LoVo (cell line): ENCODE measurements at places on chromosomes 6 and 20.

DNA sequence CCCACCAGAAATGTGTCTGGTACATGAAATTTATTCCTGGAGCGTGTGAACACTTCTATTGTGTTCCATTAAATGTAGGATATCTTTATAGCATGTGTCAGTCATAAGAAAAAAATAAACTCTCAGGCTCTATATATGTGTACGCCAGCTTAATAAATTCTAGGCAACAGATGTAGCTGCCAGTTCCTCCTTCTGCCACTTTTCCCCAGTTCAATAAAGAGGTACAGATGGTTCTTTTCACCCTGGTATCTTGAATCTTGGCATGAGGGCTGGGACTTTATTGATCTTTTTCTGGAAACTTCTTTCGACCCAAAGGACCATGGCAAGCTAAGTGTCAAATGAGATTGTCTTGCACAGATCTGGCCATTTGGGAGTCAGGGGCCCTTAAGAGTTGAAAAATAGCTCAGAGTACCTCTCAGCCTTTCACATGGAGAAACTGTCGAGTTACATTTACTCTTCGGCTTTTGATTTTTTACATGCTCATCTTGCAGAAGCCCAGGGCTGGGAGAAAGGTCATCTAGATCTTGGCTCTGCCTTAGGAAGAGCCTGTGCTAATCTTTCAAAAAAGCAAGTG lies 240.9 kb downstream of the DOK5 start:
- DNase-seq: no peak

- no peak for DNase-seq
These were observed 179.8 kb downstream of the HAO1 start for GRCh38 chr20:7760247-7761031.

DNA sequence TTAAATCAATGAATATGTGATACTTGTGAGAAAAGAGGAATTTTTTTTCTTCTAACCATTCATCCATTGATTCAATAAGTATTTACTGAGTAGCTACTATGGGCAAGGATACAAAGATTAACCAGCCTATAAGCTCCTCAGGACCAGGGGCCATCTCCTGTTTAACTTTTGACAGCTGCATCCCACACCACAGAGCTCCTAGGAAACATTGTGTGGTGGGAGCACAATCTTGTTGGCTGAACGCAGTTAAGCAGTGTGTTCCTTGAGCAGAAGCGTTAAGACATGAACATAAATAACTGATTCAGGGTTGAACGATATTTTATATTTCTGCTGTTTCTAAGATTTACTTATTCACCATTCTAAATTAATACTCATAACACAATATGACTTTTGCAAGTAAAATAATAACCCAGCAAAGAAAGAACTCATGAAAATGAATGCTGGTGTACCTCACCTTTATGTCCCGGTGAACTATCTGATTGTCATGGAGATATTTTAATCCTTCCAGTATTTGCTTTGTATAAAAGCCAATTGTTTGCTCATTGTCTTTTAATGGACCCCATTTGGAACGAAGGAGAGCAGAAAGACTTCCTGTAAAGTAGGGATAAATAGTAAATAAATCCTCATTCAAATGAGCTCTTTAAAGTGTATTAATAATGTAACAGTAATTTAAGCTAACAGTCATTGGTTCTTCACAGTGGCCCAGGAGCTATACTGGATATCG lies 62.6 kb upstream of the MAP7 start:
- no peak for DNase-seq

- DNase-seq: peak; percentile 7
These were observed 59.2 kb upstream of the SLC22A23 start for GRCh38 chr6:3516092-3516491.

DNA sequence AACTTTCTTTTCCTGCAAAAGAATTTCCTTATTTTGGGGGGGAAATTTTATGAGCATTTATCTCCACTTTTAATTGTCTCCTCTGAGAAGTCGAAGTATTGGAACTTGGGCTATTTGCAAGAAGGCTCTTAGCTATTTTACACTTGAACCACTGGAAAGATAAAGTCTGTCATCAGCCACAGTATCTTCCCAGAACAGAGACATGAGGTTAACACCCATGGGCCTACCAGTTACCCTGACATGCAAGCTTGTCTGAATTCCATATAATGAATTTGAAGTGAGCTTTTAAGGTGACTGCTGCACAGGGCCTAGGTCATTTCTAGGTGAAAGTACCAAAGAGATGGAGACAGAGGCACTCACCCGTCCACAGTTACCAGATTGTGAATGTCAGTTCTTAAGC lies 193.1 kb downstream of the SIM1 start:
- DNase-seq: no peak

- peak; percentile 77 for DNase-seq
These were observed 11.5 kb upstream of the ZNF133 start for GRCh38 chr20:18276821-18277220.

- no peak for DNase-seq
These were observed 504.0 kb upstream of the CDH4 start for GRCh38 chr20:60748086-60748485.

GRCh38 chr20:18513208-18513607 lies 5.5 kb downstream of the SEC23B start:
- no peak for DNase-seq

- no peak for DNase-seq
These were observed 173.7 kb upstream of the ZNF217 start for GRCh38 chr20:53767206-53767930.

DNA sequence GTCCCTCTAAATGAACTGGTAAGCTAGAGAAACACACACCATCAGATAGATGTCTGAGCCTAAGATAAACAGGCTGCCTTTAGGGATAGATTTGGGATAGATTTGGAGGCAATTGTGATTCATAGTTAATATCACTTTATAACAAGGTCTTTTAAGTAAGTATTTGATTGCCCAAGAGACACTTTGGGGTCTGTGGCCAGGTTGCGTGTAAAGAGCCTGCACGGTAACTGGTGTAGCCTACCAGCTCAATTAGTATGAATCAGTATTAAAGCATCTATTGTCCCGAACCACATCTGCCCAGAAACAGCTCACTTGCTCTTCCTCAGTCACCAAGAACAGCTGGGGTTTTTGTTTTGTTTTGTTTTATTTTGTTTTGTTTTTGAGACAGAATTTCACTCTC lies 193.3 kb downstream of the SASH1 start:
- DNase-seq: no peak

DNA sequence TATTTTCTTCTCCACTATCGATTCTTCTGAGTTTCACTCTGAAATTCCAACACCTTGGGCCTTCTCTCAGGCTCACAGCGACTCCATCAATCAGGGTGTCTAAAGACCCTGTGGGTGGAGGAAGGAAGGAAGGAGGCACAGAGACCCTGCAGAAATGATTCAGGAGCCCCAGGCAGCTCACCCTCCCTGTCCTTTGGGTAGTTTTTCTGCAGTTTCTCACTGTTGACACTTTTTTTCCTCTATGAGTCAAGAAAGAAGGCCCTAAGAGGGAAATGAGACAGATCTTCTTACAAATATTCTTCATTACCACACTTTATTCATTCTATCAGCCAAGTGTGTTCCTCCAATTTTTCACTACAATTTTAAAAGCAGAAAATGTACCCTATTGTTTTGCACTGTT lies 34.2 kb upstream of the TBXT start:
- no peak for DNase-seq

DNA sequence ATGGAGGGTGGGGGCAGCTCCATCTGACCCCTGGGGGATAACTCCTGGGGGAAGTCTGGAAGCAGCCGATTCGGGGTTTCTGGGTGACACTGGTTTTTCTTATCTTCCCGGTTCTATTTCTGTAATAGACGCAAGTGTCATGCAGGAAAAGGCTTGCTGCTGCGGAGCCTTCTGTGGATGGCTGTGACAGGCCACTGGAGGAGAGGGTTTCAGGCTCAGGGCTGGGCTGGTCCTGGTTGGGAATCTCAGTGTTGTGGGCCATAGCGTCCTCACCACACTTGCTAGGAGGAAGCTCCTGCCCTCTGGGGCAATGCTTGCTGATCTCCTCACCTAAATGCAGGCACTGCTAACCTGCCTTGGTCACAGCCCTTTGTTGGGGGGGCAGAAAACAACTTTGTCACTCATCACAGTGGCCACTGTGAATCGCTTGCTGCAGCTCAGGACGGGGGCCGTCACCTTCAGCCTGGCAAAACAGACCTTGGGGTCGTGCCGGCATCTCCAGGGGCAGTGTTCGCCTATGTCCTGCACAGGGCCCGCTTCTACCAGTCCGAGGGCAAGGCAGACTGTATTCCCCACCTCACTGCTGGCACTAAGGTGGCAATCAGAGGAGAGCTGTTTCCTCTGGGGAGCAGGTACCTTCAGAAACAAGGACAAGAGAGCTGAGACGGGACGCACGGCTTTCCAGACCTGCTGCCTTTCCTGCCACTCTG lies 4.4 kb upstream of the TUBB1 start:
- DNase-seq: no peak

- no peak for DNase-seq
These were observed 63.7 kb upstream of the GMDS start for GRCh38 chr6:2309122-2309521.

DNA sequence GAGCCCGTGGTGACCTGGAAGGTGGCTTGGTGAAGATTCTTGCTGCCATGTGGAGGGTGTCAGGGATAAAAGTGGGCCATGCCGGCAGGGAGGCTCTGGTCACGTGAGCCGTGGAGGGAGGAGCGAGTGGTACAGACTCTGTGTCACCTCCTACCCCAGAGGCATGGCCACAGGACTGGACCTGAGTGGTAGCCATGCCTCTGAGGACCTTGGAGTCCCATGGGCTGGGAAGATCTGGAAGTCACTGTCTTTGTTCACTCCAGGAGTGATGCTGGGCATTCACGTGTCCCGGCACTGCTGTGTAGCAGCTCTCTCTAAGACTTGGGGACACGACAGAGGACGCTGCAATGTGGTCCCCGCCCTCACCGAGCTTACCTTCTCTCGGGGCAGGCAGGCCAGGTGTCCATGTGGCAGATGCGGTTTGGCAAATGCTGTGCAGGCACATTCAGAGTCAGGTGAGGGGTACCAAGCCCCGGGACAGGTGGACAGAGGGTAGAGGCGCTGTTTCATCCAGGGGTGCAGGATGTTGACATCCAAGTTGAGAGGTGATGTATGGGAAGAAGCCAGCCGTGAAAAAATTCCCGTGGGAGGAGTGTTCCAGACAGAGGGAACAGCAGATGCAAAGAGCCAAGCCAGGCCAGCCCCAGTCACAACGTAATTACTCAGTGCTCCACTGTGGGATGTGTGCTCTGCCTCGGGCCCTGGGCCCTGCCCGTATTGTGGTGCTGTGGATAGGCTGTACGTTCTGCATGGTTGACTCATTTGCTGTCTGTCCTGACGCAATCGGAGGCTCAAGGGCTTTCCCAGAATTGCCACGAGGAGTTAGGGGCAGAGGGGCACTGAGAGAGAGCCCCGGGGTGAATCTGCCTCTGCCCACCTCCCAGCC lies 307.8 kb downstream of the TAF4 start:
- DNase-seq: no peak

- no peak for DNase-seq
These were observed 11.6 kb upstream of the NQO2 start for GRCh38 chr6:2988094-2988425.

- DNase-seq: no peak
These were observed 4.8 kb upstream of the SMIM28 start for GRCh38 chr6:138372711-138373463.

DNA sequence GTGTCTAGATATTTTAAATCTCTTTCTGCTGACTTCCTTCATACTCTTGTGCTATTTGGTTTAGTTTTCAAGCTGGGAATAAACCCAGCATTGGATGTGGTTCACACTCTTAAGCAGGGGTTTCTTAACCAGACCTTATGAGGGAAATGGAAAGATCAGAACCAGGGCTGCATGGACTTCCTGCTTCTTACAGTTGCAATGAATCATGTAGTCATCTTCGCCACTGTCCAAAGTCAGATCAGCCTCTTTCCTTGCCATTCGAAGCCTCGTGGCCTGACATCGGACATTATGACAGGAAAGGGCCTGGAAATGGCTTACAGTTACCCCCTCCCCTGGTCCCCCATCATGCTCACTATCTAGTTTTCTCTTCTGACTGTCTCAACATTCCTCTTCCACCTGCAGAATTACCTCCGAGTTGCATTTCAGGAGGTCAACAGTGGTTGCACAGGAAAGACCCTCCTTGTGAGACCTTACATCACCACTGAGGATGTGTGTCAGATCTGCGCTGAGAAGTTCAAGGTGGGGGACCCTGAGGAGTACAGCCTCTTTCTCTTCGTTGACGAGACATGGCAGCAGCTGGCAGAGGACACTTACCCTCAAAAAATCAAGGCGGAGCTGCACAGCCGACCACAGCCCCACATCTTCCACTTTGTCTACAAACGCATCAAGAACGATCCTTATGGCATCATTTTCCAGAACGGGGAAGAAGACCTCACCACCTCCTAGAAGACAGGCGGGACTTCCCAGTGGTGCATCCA lies 16.8 kb upstream of the NAA20 start:
- DNase-seq: no peak

DNA sequence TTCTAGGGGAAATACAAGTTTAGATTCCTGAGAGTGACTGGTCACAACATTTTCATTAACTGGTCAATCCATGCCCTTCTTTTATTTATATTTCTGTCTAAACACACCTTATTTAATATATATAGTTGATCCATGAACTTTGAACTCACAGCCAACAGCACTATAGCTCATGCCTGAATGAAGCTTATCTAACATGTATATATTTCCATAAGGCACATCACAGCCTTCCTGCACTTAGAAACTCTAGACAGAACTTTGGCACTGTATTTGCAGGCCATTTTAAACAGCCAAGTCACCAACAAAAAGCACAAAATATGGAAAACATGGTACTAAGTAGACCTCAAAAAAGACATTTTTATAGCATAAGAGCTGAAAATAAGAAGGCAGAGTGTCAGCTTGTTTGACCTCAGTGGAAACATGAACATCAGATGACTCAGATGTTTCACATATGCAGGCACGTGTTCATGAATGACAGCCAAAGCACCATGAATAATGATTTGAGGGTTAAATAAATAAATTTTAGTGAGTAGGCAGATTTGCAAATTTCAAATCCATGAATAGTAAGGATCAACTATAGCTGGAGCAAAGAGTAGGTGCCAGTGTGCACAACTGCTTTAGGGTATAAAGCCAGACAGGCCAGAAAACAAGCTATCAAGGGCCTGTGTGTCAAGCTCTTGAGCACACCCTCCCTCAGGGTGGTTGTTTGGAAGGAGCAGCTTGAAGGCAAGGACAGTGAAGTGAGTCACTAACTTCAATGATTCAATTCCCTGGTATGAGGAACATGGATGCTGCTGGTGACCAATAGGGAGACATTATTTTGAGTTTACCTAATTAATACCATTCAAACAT lies 88.9 kb upstream of the NT5E start:
- DNase-seq: peak; percentile 82

DNA sequence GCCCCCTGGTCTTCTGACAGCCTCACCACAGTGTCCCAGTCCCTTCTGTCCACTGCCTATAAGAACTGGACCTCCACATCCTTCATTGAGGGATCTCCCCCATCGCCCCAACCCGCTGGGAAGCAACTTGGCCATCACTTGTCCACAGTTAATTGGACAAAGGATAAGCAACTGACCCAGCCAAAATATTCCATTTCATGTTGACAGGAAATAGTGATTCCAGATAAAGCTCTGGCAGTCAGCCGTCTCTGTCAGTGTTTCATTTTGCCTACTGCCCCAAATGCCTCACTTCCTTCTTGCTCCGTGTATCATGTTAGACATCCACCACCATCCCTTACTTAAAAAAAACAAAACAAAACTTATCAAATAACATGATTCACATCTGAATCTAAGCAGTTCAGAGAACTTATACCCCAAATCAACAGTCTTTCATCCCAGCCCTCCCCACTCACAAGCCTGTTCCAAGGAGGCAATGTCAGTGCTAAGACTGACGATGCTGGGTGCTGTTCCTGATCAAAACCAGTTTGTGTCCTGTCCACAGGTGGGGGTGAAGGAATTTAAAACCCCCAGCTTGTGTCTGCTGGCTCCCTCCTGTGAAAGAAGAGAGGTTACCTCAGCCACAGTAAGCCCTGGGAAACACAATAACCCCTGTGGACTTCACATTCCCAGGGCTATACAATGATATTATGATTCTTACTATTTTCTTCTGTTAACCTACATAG lies 162.5 kb downstream of the WDR27 start:
- no peak for DNase-seq
